ENCODE measurements at places on chromosomes 16 and 17.

- ATAC-seq = peak; percentile 93
Observed at GRCh38 chr16:23318639-23319038, 16.5 kb downstream of the SCNN1B start.

DNA sequence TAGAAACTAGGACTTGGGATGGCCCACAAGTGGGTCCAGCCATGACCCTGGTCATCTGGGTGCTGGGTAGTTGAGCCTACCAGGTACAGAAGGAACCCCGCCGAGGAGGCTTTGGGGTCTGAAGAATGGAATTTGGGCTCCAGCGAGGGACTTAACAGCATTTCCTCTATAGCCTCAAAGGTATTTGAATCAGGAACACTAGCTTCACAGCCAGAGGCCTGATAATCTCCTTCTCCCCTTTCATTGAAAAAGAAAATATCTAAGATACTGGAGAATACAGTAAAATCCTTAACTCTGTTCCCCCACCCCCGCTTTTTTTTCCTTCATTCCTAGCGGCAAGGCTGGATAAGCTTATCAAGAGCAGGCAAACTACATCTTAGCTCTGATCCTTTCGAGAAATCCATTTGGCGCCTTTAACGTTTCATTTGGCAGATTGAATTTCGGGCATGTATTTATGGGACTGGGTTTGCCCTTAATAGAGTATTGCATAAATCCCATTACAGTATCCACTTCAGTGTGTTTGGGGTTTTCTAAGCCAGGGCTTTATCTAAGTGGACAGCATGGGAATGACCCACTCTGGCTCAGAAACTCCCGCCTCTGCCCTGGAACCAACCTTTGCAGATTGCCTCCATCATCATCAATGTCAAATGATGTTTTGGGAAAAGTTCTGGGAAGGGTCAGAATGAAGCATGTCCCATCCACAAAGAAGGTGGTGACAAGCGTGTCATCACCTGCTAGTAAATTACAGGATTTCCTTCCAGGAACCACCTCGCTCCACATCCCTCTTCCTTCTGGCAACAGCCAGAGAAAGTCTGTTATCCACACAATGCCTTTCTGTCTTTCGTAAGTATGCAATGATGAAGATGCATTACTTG lies 36.9 kb downstream of the XYLT1 start:
- no peak for ATAC-seq

- peak; percentile 6 for ATAC-seq
Observed at GRCh38 chr17:15946611-15947120, 1.7 kb downstream of the ADORA2B start.

- peak; percentile 49 for ATAC-seq
Observed at GRCh38 chr16:85422632-85423550, 190.2 kb upstream of the GSE1 start.

- no peak for ATAC-seq
Observed at GRCh38 chr16:276426-277077, 808 bp upstream of the RGS11 start.

- ATAC-seq = peak; percentile 18
Observed at GRCh38 chr17:74354123-74354522, 7.5 kb downstream of the BTBD17 start.

DNA sequence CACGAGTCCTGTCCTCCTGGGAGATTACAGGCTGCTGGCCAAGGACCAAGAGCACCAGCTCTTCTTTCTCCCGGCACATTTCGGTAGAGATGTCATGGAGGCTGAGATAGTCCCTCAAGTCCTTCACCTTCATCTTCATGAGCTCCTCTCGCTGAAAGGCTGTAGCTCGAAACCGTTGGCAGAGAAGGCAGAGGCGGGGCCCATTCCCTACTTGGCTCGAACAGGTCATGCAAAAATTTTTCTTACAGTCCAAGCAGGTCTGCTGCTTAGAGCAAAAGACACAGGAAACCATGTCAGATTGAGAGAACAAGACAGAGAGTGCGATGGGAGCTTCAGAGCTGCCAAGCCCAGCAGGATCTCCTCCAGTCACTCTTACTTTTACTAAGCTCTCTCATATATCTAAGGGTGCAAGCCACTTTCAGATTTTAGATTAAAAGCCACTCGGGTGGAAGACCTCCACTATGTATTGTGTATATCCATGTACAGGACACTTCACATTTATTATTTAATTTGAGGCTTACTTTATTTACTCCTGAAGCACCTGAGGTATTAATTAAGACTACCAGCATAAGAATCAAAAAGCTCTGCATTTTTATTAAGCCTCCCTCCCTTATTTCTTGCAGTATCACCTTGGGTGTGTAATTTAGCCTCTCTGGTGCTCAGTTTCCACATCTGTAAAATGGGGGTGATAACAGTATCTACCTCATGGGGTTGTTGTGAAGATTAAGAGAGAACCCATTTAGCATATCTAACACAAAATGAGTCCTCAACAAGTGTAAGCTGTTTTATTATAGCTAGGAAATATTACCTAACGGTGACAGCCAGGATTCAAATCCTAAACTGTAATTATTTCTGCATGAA lies 41.4 kb downstream of the LIG3 start:
- no peak for ATAC-seq

DNA sequence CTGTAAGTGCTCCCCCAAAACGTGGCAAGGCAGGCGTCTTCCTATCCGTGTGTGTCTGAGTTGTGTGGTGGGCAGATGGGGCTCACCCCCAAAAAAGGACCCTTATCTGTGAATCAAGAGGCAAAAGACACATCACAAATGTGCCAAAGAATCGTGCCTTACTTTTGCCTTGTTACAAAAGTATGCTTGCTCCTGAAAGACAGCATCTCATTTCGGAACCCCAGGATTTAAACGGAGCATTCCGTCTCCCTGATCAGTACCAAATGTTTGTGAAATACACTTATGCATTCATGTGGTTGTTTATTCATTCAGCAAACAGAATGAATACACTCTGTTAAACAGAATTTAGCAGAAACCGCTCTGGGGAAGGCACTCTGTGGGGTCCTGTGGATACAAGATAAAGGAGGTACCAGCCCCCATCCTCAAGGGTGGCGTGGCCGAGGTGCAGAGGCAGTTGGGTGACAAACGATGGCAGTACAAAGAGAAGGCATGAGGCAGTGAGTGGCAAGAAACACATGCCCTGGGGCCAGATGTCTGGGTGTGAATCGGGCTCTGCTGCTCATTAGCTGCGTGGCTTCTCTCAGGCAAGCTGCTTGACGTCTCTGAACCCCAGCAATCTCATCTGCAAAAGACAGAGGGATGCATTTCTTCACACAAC lies 654 bp downstream of the WFDC1 start:
- no peak for ATAC-seq

GRCh38 chr16:49921791-49922456 lies 66.0 kb upstream of the ZNF423 start:
- ATAC-seq = peak; percentile 72

DNA sequence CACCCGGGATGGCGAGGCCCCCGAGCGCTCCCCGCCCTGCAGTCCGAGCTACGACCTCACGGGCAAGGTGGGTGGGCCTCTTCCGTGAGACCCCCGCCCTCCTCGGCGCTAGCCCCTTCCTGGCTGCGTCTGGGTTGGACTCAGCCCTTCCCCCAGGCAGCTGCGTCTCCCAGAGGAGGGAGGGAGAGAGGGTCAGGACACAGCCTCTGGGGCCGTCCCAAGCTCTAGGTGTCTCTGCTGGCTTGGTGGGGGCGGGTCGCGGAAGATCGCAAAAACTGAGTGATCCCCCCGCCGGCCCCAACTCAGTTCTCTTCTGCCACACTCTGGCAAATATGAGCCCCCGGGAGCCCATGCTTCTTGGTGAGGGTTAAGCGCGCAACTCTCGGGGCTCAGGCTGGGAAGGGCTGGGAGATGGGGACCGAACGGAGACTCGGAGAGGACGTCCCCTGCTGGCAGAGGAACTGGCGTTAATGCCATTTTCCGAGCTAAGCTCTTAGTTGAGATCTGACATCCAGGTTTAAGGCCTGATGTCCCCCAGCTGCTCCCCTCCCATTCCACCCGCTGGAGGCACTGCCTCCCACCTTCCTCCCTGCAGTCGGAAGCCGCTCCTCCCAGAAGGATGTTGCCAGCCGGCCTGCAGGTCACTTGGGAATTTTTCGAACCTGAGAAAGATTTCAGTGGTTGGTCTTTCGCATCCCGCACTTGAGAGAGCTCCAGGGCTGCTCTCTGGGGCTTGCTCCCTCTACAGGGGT lies 419 bp downstream of the RAB37 start:
- ATAC-seq = peak; percentile 1

- ATAC-seq = peak; percentile 59
Observed at GRCh38 chr16:69105501-69106361, at the start of gene HAS3. Gene HAS3 (plus strand): TSS chr16:69105653. CDS start chr16:69109396, 3,743 bp downstream.

- ATAC-seq = no peak
Observed at GRCh38 chr17:54727624-54728023, 173.0 kb upstream of the TOM1L1 start.

- ATAC-seq = peak; percentile 83
Observed at GRCh38 chr17:77354670-77355455, 214.1 kb downstream of the SEC14L1 start.

GRCh38 chr16:47018223-47018891 lies 44.9 kb upstream of the DNAJA2 start:
- ATAC-seq = peak; percentile 93

- ATAC-seq = no peak
Observed at GRCh38 chr16:85567101-85567866, 45.8 kb upstream of the GSE1 start.

DNA sequence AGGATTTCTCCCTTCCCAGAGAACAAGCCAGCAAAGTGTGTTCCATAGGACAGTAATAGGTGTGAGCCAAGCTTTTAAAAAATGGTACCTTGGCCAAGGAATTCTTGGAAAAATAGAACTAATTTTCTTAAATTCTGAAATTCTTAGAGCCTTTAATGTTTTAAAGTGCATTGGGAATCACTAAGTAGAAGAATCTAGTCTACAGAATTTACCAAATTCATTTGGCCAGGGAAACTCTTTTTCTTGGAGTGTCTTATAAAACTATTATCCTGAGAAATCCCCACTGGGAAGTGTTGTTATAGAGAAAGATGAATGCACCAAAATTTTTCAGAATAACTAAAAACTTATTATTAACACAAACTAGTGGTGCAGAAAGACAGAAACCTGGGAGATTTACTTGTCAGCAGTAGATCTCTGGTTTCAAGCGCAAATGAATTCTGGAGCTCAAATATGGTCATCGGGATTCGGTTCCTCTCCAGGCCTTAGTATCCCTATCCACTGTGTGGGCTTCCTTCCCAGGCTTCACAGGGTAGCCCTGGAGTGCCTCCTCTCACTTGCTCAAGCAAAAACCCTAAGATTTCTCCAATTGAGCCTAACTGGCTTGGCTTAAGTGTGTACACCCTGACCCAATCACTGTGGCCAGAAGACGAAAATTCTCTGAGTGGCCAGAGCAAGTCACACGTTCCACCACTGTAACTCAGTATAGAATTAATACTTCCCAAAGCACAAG lies 217.8 kb downstream of the CHD9NB start:
- no peak for ATAC-seq

- no peak for ATAC-seq
Observed at GRCh38 chr17:68489919-68490318, 22.3 kb upstream of the PRKAR1A start.

GRCh38 chr17:50693036-50693682 lies 14.6 kb downstream of the ANKRD40 start:
- ATAC-seq = no peak

DNA sequence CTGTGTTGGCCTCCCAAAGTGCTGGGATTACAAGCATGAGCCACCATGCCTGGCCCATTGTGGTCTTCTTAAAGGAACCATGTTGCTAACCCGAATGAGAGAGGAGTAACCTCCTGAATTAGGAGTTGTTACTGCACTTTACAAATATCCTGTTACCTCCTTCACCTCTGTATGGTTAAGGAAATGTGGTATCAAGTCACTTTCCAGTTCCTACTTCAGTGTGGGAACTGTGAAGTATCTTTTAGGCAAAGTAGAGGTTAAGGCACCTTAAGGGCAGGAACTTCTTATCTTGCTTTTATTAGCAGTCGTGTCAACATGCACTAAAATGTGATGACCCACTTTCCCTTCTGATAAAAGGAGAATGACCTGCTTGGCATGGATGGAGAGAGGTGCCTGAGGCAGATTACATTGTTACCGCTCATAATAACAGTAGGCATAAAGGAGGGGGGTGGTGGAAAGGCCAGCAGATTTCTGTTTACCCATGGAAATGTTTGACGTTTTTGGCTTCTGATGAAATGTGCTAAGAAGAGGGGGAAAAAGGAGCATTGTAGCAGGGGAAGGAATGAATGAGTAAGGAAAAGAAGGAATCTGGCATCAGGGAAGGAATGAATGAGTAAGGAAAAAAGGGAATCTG lies 28.5 kb downstream of the FTO start:
- no peak for ATAC-seq

DNA sequence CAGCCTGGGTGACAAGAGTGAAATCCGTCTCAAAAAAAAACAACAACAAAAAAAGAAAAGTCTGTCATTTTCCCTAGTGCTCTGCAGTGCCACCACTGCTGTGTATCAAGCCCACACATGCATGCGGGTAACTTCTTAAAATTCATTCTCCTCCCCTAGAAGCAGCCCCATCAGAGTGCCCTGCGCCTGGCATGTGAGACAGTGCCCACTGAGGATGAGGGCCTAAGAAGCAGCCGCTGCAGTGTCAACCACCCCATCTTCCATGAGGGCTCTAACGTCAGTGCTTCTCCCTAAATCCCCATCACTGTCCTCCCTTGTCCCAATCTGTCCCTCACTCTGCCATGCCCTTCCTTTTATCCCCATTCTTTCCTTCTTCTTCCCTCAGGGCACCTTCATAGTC lies 10.2 kb downstream of the COX6A2 start:
- no peak for ATAC-seq

DNA sequence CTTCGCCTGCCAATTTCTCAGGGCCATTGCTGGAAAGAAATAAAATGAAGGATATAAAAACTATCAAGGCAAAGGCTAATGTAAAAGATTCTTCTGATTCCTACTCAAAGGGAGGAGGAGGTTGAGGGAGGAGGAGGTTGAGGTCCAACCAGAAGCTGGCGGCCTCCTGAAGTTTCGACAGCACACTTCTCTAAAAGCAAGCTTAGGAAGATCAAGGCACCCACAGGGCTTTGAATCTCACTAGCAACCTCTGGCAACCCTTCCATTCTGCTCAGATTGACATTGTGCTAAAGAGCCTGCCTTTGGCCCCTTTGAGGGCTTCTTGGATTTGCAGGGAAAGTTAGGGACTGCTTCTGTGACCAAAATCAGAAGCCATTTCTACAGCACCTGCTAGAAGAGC lies 81.5 kb upstream of the TNRC6C start:
- ATAC-seq = no peak

GRCh38 chr17:43650471-43650870 lies 11.3 kb downstream of the MEOX1 start:
- ATAC-seq = no peak

DNA sequence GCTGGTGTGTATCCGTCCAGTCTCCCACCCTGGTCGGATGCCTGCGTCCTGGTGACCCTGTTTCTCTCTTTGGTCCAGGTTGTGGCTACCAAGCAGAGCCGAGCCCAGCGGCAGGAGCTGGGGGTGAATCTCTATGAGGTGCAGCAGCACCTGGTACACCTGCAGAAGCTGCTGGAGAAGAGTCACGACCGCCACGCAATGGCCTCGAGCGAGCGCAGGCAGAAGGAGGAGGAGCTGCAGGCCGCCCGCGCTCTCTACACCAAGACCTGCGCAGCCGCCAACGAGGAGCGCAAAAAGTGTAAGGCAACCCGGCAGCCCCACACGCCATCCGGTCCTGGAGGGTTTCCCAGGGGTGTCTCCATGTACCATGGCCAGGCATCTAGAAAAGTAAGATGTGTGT lies 13.5 kb downstream of the CCDC40 start:
- ATAC-seq = no peak

- ATAC-seq = no peak
Observed at GRCh38 chr16:72876221-72876620, 171.7 kb downstream of the ZFHX3 start.

GRCh38 chr17:2259769-2260536 lies 43.6 kb downstream of the SMG6 start:
- ATAC-seq = no peak

- ATAC-seq = no peak
Observed at GRCh38 chr16:89020068-89020924, 43.3 kb upstream of the CBFA2T3 start.

GRCh38 chr17:34393401-34393800 lies 30.4 kb upstream of the CCL1 start:
- ATAC-seq = no peak

All from esophagus mucosa (tissue), 1 donor.